ENCODE measurements at places on chromosomes 2 and 18.

GRCh38 chr2:190501702-190502407 is 32.7 kb downstream of the NEMP2 start:
- DNase-seq = no peak

GRCh38 chr2:227592694-227593387 is 5.9 kb upstream of the SCYGR2 start:
- no peak for DNase-seq

GRCh38 chr2:59680863-59681262 is 872.6 kb downstream of the BCL11A start:
- no peak for DNase-seq

DNA sequence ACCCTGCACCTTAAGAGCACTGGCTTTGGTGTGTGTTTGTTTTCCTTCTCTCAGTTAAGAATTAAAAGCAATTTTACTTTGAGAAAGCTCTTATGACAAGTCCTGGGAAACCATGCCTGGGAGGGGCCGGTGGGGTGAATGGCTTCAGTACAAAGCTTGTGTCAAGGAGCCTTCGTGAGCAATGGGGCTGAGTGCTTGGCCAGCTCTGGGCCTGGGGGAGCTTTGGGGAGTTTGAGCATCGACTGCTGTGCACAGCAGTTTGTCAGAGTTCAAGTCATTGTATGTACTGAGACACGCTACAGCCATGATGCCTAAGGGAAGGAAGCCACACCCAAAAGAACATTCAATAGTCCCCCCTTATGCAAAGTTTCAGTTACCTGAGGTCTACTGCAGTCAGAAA is 75.8 kb downstream of the ARHGEF4 start:
- no peak for DNase-seq

- DNase-seq = no peak
Measured at GRCh38 chr18:45745817-45746461, 22.0 kb downstream of the SLC14A1 start.

- DNase-seq = no peak
Measured at GRCh38 chr2:84816426-84817026, 64.4 kb downstream of the TRABD2A start.

DNA sequence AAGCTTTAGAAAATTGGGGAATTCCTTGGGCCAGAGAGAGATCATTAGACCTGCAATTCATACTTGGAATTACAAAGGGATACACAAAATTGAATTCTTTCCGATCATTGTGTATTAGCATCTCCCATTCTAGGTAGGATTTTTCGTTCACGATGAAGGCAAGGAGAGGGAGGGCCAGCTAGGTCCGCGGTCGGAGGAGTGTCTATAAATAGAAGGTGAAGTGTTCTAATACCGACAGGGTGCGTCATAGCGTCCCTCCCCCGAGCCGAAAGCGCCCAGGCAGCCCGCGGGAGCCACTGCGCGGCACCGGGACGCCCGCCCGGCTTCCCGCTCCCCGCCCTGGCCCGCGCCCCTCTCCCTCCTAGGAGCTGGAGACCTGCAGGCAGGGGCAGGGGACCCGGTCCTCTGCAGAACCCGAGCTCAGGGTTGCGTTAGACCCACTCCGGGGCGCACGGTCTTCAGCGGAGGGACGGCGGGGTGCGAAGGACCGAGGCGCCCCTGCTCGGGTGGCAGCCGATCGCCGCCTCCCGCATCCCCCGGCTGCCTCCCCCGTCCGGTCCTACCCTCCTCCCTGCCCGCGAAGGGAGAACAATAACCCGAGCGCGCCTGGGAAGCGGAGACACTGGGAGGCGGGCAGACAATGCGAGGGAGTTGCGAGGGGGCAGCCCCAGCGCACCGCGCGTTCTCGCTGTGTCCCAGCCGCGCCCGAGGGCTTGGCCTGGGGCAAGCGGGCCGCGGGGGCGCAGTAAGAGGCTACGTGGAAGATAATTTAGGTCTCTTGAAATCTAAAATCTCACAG is 114.2 kb upstream of the SERTAD2 start:
- peak; percentile 18 for DNase-seq

GRCh38 chr2:54341656-54342055 is 85.6 kb upstream of the TSPYL6 start:
- no peak for DNase-seq

GRCh38 chr2:101047075-101047766 is 45.1 kb downstream of the RPL31 start:
- no peak for DNase-seq

DNA sequence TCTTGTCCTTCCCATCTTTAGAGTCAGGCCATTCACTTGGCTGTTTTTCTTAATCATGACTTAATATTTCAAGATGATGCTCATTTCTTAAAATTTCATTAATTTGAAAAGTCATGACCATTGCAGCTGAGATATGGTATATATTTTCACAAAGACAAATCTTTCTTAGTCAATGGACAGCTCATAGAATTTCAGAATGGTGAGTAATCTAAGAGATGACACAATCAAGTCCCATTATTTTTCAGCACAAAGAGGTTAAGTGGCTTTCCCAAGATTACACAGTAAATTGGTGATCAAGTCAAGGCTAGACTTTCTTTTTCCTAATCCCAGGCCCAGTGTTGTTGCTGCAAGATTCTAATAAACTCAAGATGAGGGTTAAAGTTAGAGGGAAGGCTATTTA is 34.4 kb upstream of the NT5C1B start:
- DNase-seq = no peak

- DNase-seq = no peak
Measured at GRCh38 chr2:106175086-106175850, 18.8 kb downstream of the UXS1 start.

DNA sequence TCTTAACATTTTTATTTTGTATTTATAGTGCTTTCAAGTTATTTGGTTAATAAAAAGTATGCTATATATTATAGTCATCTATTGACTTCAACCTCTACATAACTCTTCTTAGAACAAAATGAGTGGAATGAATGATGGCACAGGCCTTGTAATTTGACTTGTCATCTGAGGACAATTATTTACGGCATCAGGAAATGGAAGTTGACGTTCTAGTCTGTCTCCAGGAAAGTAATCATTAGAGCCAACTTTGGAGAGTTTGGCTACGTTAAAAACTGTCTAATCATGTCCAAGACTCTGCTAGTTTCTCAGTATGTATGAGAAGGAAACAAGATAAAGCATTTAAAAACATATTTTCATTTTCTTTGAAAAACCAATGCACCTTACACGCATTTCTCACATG is 353.6 kb downstream of the ARHGAP15 start:
- DNase-seq = no peak

DNA sequence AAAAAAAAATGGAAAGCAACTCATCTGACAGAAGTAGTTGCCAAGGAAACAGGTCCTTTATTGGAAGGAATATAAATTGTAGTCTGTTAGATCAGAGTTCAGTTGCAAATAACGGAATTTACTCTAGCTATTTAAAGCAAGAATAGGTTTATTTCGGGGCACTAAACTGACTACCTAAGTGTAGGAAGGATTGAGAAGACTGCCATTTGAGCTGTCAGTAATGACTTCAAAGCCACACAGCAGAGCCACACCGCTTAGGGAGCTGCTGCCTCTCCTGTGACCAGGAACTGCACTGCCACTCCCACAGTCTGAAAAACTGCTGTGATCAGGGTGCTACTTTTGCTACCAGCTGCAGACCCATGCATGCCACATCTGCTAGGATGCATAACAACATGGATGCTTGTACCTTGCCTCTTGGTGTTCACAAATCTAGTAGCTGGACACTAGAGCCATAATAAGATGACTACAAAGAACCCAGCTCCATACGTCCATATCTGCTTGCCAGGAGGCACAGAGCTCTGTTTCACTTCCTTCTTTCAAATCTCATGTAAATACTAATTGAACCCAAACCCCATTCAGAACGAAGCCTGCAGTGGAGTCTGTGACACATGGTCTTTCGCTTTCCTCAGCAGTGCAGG is 2.2 kb downstream of the DSG2 start:
- DNase-seq = no peak

DNA sequence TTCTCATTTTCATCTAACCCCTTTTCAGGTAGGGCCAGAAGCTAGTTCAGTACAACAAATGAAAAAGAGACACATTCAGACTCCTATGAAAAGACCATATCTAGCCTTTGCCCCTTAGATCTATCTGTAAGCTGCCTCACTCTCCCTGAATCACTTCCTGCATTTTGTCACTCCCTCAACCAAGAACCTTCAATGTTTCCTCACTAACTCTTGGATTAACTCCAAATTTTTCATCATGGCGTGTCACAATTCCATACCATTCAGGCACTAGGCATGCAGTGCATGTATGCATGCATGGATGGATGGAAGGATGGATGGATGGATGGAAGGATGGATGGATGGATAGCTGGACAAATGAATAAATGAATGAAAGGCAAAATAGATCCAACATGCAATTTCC is 356.9 kb downstream of the TNS1 start:
- DNase-seq = no peak

DNA sequence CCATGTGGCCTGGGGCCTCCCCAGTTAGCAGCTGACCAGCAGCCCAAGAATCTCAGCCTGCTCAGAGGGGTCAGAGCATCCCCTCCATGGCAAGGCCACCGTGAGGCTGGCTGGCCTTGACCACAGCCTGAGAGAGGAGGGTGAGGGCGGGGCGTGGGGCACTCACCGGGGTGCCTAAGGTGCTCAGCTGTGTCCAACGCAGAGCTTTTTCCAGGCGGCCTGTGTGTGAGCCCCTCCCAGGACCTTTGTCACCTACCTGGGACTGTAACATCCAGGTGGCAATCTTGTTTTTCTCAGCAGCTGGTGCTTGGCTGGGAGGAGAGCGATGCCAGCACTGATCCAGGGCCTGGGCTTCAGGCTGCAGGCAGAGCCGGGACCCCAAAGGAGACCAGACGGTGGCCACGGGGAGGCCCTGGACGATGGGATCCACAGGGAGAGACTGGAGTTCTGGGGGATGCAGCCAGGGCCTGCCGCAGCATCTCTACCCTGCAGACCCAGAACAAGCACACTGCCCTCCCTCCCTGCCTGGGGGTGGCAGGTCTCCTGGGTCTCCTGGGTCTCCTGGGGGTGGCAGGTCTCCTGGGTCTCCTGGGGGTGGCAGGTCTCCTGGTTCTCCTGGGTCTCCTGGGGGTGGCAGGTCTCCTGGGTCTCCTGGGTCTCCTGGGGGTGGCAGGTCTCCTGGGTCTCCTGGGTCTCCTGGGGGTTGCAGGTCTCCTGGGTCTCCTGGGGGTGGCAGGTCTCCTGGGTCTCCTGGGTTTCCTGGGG is 12.3 kb downstream of the SNED1 start:
- no peak for DNase-seq

DNA sequence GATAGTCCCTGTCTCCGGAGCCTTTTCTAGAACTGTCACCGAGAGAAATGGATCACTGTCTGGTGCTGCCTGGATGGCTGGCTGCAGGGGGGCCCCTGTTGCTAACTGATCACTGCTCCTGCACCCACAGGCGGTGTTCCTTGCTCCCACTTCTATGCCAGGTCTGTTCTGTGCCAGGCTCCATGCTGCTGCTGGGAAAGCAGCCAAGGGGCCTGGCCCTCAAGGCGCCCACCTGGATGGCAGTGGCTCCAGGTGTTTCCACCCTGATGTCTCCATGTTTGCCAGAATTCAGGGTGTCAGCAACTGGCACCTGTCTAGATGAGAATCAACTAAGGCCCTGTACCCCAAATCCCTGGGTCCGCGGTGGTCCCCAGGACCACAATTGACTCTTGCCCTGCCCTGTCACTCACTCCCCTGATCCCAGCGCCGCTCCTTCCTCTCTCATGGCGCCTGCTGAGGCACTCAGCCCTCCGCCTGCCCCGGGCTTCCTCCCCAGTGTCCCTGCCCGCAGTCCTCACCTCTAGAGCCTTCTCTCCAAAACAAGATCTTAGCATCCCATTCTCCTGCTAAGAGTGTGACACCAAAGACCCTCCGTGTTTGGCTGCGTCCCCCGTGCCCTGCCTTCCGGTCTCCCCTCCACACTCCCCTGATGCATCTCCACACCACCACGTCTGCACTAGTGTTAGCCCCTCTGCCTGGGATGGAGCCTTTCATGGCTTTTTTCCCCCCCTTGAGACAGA is 72.5 kb upstream of the OTOF start:
- DNase-seq = no peak

DNA sequence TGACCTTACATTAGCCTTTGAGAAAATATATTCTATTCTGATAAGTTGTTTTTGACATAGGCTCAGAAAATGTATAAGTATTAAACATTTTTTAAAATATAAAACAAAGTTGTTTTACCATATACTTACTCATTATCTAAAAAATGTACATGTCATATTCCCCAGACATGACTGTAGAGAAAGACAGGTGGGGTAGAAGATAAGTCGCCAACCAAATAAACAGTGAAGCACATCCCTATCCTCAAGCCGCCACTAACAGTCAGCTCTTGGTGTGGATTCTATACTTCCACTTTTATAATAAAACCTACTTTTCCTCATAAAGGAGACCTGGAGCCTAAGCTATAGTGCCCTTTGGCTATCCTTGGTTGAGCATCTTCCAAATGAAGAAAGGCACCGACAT is 26.4 kb downstream of the GDF7 start:
- DNase-seq = no peak

DNA sequence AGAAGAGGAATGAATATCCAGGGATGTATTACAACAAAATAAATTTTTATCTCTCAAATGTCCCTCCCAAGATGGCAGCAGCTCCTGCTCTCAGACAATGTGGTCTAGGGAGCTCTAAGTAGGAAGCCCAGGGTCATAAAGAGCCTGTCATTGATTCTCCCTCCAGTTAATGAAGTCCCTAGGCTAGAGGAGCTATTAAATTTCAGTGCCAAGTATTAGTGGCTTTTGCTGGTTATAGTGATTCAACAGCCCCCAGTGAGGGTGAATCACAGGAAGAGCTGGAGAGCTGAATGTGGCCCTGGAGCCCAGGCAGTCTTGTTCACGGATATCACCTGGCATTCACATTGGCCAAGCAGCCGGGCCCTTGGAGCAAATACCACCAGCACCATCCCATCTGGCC is 109.8 kb upstream of the YPEL5 start:
- DNase-seq = no peak

DNA sequence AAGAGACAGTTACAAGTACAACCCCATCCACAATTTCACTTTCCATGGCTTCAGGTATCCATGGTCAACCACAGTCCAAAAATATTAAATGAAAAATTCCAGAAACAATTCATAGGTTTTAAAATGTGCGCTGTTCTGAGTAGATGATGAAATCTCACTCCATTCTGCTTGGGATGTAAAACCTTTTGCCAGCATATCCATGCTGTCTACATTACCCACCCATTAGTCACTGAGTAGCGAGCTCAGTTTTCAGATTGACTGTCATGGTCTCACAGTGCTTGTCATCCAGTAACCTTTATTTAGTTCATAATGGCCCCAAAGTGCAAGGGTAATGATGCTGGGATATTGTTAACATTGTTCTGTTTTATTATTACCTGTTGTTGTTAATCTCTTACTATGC is 40.5 kb downstream of the SMAD4 start:
- no peak for DNase-seq

DNA sequence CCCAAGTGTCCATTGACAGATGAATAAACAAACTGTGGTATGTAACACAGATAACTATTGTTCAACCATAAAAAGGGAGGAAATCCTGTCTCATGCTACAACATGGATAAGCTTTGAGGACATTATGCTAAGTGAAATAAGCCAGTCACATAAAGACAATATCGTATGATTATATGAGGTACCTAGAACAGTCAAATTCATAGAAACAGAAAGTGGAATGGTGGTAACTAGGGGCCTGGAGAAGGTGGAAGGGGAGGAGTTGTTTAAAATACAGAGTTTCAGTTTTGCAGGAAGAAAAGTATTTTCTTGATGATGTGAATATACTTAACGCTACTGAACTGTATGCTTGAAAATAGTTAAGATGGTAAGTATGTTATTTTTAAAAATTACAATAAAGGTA is 304.6 kb upstream of the CXCR4 start:
- no peak for DNase-seq

- DNase-seq = no peak
Measured at GRCh38 chr2:40265602-40266001, 186.3 kb downstream of the SLC8A1 start.

Data from activated naive CD4-positive, alpha-beta T cell (primary cell).